ENCODE measurements at places on chromosomes 3 and 15. TPM values are rescaled to one million over a fixed set of nuclear protein-coding genes. Genes with fewer than 3 reads are reported as not detected.

PLIN1 gene
- total RNA-seq: 6.3 TPM

RBP2 gene
- 295 TPM for total RNA-seq

- no peak overlapping the region for H3K4me3 ChIP-seq
- DNase-seq: peak; percentile 85
- peak overlapping the region; percentile 31 for H3K27ac ChIP-seq
Measured at GRCh38 chr3:185900228-185900627, 37.6 kb downstream of the TRA2B start.

GRCh38 chr15:48324949-48325348 is 6.3 kb upstream of the DUT start:
- no peaks in the 10 kb centered on the region for H3K27me3 ChIP-seq
- no peak overlapping the region for H3K27ac ChIP-seq
- no peaks in the 10 kb centered on the region for H3K4me1 ChIP-seq
- H3K4me3 ChIP-seq: no peak overlapping the region

- H3K36me3 ChIP-seq: no peaks in the 10 kb centered on the region
- H3K27ac ChIP-seq: no peak overlapping the region
- DNase-seq: no peak
- peaks cover 3% of the 10 kb centered on the region for H3K27me3 ChIP-seq
Measured at GRCh38 chr15:80885016-80885579, 104.5 kb downstream of the MESD start.

DNA sequence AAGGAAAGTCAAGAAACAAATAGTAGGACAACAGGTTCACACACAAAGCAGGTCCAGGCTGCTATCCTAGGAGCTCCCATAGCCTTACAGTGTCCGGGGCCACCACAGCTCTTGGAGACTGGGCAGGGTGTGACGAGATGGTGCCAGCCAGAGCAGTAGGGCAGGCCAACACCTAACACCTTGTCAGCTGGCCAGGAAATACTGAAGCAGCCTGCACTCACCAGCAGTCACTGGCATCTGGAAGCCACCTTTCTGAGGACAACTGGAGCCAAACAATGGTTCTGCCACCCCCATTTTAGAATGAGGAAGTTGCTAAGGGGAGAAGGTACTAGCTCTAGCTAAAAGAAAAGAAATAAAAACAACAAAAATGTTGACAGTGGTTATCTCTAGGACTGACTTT is 47.2 kb downstream of the CCDC12 start:
- H3K4me1 ChIP-seq: peaks cover 47% of the 10 kb centered on the region
- DNase-seq: no peak
- no peak overlapping the region for H3K4me3 ChIP-seq

DNA sequence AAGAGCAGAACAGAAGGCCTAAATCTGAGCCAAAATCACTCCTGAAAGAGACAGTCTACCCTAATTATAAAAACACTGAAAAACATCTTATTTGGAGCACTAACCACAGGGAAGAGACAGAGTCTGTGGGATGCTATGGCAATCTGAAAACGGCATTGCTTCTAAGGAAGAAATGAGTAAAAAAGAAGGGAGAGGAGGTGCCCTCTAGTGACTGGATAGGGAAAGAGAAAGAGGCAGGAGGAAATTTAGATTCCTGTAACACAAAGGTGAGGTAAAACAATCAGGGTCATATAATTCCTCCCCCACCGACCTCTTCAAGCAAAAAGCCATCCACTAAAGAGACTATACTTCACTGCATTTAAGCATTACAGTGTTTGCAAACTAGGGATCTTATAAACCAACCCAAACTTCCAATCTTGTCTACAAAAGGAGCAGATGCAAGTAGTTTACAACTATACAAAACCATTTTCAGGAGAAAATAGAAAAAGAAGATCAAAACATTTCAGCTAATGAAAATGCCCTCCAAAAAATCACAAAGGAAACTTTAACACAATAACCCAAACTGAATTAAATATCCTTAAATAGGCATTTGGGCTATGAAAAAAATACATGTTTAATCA is 32.6 kb downstream of the HACD2 start:
- H3K27ac ChIP-seq: no peak overlapping the region
- DNase-seq: no peak
- H3K27me3 ChIP-seq: no peaks in the 10 kb centered on the region
- no peaks in the 10 kb centered on the region for H3K4me1 ChIP-seq
- H3K4me3 ChIP-seq: no peak overlapping the region

DNA sequence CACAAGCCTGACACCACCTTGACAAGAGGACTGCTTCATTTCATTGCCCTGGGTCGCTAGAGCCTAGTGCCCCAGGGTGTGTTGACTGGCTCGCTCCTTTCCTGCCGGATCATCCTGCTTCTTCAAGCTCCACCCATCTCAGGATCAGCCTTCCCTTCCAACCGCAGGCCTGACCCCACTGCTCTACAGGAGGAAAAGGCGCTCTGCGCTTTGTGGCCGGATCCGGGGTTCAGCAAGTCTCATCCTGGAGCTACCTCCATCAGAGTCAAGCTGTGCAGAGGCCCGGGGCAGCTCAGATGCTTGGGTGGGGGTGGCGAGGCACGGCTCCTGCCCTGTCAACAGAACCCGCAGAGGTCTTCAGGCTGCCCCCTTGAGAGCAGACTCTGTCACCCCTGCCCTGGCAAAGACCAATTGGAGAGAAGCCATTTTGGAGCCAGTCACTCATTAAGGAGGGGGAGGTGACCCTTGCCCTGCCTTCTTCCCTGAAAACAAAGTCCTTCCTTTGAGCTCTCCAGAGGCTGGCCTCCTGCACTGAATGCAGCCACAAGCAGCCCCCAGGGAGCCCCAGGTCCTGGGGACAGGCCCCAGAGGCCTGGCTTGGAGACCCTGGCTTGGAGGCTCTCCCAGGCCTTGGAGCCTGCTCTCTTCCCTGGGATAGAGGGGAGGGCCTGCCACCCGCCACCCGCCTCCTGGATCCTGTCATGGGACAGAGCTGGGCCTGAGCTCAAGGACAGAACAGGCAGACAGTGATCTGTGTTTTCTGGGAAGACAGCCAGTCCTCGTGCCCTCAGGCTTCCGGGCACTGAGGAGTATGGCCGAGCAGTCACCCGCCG is 80.3 kb downstream of the CPN2 start:
- H3K27ac ChIP-seq: peak overlapping the region; percentile 80
- DNase-seq: peak; percentile 64
- H3K36me3 ChIP-seq: no peaks in the 10 kb centered on the region
- H3K4me1 ChIP-seq: peaks cover 39% of the 10 kb centered on the region

DNA sequence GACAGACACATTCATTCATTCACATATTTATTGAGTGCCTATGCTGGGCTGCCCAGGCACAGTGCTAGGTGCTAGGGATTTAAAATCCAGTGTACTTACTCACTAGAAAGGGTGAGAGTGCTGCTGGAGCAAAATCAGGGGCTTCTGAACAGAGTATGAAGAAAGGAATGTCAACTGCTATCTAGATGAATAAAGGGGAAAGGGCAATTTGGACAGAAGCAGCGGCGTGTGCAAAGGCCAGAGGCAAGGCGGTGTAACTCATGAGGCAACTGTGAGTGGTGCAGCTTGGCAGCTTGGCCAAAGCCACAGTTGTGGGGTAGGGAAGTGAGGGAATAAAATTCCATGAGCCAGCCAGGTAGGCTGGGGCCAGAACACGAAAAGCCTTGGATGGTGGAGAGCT is 76.7 kb downstream of the RAD18 start:
- H3K4me1 ChIP-seq: peaks cover 11% of the 10 kb centered on the region
- H3K36me3 ChIP-seq: no peaks in the 10 kb centered on the region
- H3K27me3 ChIP-seq: no peaks in the 10 kb centered on the region
- DNase-seq: no peak
- H3K4me3 ChIP-seq: no peak overlapping the region

- no peak overlapping the region for H3K4me3 ChIP-seq
- peaks cover 10% of the 10 kb centered on the region for H3K4me1 ChIP-seq
- no peak for DNase-seq
Measured at GRCh38 chr15:49990835-49991545, 128.0 kb downstream of the ATP8B4 start.

Data from hepatocyte (in vitro differentiated cells).